ENCODE measurements at places on chromosomes 2 and 18.
A peak's percentile ranks its signal among the peaks of the same experiment; 100 is the strongest.

- DNase-seq: no peak
Observed at GRCh38 chr2:4246364-4247131, 543.2 kb downstream of the DCDC2C start.

DNA sequence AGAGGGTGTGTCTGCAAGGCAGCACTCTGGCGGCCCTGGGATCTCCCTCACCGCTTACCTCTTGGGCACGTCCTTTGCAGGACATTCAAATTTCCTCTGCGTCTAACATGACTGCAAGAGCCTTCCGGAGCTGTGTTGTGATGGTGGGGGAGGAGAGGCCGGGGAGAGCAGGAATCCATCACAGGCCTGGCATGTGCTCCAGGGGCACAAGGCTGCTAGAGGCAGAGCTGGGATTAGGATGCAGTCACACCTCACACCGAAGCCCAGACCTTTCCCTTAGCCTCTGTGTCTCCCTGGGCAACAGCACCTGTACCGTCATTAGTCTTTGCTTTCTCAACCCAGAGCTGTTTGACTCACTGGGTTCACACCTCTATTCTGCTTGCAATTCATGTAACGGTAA lies 111.3 kb downstream of the CMPK2 start:
- no peak for DNase-seq

- DNase-seq: no peak
Observed at GRCh38 chr2:11738589-11739436, 7.6 kb upstream of the LPIN1 start.

DNA sequence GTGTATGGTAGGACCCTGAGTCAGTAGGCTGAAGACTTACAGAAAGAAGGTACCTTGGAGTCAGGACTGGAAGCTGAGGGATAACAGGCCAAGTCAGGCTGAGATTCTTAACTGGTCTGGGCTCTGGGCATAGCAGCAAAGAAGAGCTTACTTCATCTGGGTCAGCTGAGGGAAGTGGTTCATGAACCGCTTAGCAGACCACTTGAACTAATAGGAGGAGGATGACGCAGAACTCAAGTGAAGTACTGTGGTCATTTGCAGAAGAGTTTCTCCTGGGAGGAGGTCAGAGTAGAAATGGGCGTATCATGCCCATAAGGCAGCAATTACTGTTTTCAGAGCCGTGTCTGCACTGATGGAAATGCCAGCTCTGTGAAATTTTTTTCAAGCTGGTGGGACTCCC lies 164.5 kb downstream of the LCLAT1 start:
- no peak for DNase-seq

GRCh38 chr2:118431997-118432396 lies 343.7 kb downstream of the INSIG2 start:
- no peak for DNase-seq

DNA sequence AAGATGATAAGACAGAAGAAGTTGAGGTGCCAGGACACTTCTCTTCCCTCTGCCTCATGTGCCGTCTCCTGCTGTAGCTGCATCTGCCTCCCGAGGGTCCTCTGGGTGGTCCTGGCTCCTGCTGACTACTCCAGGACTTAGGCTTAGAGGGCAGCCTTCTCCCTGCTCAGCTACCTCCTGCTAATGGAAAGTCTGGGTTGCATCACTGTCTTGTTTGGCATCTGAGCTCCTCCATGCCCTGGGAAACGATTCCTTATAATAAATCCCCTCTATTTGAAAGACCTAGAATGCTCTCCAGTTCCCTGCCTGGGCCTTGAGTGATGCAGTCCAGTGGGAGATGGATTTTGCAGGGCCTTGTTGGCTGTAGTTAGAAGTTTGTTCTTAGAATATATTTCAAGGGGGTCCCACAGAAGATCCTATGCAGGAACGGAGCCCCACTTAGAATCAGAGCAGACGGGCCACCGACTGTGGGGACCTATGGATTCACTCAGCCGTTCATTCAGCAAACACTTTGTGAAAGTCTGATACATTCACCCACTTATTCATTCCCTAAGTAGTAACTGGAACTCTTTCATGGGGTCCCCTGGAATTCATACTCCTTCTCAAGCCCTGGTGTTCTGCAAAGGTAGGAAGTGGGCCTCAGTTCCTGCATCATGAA lies 269.8 kb upstream of the HDAC4 start:
- DNase-seq: no peak

DNA sequence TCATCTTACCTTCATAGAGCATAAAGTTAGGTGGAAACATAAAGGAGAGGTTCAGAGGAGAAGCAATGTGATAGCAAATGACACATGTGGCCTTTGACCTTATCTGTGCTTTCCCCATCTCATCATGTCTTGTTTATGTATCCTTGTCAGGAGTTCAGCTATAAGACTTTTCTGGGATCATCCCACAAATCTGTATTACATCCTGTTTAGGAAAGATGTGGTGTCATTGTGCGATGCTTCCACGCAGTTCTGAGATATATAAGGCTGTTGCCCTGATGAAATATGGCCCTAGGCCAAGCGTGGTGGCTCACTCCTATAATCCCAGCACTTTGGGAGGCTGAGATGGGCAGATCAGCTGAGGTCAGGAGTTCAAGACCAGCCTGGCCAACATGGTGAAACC lies 15.5 kb upstream of the MGAT5 start:
- no peak for DNase-seq

DNA sequence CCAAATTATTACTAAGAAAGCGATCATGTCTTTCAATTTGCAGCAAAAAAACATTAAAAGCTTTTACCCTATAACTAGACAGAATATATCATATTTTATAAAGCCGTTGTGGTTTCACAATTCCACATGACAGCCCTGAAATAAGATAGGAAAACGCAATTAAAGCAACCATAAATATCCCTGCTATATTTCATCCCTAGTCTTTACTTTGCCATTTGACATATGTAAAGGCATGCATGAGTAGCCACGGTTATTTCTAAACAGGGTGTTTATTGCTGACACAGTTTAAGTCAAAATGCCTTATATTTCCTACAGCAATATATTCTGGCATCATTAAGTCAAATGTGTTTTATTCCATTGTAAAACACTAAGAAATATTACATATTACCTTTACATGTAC lies 239.9 kb downstream of the DSEL start:
- no peak for DNase-seq

GRCh38 chr2:229342376-229342775 lies 71.3 kb upstream of the PID1 start:
- DNase-seq: no peak

- DNase-seq: no peak
Observed at GRCh38 chr18:77056344-77057005, 76.1 kb downstream of the MBP start.

GRCh38 chr2:201156640-201157039 lies 26.3 kb upstream of the CASP10 start:
- no peak for DNase-seq

- DNase-seq: peak; percentile 35
Observed at GRCh38 chr2:156435718-156436496, at the start of gene GPD2. GPD2 (plus strand) TSS chr2:156436379; CDS start chr2:156476106, 39,727 bp downstream.

DNA sequence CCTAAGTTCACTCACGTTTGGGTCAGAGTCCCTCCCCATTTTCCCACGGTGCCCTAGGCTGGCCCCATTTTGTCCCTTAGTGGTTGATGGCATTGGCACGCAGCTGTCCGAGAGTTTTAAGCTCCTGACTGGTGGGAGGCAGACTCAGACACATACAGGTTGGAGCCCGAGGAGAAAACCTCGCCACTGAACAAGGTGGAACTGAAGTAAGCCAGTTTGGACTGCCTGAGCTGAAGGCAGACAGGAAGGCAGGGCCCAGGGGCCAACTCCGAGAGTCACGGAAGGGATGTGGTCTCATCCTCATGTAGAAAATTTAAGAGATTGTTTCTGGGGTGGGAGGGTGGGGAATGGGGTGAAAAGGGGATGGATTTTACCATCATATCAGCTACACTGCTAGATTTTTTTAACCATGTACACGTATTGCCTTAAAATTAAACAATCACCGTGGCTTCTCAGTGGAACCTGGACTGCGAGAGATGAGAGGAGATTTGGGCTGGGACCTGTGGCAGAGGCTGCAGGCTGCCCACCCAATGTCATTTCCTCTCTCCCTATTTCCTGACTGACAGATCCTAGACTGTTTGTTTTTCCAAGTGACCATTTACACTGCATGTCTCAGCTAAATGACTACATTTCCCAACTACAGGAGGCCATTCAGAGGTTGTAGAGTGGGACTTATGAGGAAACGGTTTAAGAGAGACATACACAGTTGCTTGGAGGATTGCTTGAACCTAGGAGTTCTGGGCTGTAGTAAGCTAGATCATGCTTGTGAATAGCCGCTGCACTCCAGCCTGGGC lies 19.4 kb upstream of the NMUR1 start:
- DNase-seq: no peak

DNA sequence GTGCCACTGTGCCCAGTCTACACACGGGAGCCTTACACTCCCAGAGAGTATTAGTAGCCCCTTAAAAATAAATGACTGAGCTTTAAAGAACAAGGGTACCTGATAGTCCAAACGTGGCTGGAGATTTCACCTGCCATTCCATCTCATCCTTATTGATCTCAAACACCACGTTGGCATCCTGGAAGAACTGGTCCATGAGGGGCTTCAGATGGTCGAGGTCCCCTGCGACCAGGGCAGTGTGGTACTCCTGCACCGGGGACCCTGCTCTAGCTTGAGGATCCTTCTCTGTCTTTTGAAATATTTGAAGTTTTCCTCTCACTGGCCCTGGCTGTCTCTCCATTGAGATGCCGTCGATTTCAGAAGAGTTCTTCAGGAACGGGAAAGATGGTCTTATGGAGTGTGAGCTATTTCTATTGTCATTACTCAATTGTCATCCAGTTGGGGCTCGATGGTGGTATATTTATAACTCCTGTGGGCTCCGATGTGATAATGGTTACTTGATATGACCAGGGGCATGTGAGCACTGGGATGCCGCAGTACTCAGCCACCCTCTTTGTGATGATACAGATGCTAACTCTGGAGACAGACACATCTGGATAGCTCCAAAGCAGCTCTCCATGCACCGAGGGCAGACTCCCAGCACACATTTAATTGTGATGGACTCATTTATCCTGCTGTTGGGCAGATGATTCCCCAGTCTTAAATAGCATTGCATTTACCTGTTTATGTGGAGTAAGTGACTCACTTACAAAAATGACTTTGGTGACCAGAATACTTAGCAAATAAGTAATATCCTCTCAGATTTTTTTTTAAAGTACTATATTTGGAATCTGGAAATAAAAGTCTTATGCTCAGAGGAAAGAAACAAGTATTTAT lies 22.8 kb downstream of the ASB18 start:
- DNase-seq: no peak

GRCh38 chr2:70927641-70928040 lies 8.1 kb upstream of the ATP6V1B1 start:
- DNase-seq: no peak

DNA sequence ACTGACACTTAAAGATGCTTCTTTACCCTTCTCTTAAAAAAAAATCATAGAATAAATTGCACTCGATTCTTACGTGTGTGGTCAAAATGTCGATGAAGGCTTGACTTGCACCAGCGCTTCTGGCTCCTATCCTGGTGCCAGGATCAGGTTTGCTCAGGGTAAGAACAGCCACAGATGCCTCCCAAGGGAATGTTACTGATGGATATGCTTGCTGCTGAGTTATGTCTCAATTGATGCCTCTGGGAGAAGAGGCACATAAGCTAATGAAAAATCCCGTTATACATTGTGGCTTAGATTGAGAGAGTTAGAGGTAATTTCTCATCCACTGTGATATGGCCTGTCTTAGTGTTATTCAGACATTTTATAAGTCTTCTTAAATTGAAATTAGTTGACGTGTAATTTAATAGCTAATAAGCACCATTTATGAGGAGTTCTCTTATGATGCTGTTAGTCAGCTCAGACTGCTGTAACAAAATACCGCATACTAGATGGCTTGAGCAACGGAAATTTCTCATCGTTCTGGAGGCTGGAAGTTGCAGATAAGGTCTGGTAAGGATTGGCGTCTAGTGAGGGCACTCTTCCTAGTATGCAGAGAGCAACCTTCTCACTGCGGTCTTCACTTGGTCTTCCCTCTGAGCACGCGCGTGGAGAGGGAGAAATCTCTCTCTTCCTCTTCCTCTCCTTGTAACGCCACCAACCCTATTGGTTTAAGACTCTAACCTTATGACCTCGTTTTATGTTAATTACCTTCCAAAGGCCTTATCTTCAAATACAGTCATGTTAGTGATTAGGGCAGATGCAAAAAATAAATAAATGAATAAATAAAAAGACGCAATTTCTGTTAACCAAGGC lies 116.6 kb upstream of the NOSTRIN start:
- no peak for DNase-seq

- no peak for DNase-seq
Observed at GRCh38 chr2:237195396-237196120, 109.9 kb downstream of the COPS8 start.

- DNase-seq: no peak
Observed at GRCh38 chr2:235911633-235912233, 256.5 kb downstream of the GBX2 start.

DNA sequence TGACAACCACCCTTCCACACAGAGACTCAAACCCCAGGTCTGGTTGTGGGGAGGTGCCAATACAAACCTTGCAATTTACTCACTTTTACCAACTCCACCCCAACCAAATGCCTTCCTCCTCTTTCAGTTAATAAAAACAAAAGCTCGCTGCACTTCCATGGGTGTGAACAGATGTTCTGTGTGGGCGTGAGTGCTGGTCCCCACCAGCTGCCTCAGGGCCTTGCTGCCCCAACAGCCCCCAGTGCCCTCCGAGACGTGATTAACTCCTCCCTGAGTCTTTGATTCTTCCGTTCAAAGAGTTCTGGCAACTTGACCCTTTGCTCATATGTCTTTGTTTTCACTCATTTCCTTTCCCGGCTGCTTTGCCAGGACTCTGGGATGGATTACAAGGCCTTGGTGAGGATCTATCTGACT lies 258.9 kb upstream of the CXCR4 start:
- DNase-seq: no peak

GRCh38 chr2:88303865-88304264 lies 133.7 kb downstream of the THNSL2 start:
- DNase-seq: no peak

GRCh38 chr18:44725300-44726058 lies 44.8 kb downstream of the SETBP1 start:
- peak; percentile 38 for DNase-seq

DNA sequence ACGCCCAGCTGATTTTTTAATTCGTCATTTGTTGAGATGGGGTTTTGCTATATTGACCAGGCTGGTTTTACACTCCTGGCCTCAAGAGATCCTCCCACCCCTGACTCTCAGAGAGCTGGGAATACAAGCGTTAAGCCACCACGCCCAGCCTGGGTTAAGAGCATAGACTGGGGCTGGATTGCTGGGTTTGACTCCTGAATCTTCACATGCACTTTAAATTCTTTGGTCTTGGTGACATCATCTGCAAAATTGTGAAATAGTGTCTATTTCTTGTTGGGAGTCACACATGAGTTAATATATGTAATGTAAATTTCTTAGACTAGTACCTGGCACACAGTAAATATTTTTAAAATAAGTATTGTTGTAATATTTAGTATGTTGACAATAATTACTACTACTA lies 257.4 kb downstream of the DOK6 start:
- no peak for DNase-seq

GRCh38 chr2:183349091-183349490 lies 224.8 kb downstream of the NUP35 start:
- no peak for DNase-seq

DNA sequence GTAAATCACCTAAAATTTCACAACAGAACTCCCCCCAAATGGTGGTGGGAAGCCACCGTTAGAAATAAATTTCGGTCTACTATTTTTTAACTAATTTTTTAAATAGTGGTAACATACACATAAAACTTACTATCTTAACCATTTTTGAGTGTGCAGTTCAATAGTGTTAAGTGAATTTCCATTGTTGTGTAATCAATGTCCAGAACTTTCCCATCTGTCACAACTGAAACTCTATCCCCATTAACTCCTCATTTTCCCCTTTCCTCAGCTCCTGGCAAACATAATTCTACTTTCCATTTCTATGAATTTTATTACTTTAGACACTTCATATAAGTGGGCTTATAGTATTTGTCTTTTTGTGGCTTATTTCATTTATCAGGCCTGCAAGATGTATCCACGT lies 34.1 kb upstream of the HNMT start:
- DNase-seq: no peak

Data from stimulated activated CD8-positive, alpha-beta memory T cell treated with anti-CD3 and anti-CD28 coated beads, Interleukin-12 subunit alpha, Interleukin-12 subunit beta, amount 100 ng/mL, for 1 hour (primary cell).